ENCODE measurements at places on chromosomes 12 and 14.

DNA sequence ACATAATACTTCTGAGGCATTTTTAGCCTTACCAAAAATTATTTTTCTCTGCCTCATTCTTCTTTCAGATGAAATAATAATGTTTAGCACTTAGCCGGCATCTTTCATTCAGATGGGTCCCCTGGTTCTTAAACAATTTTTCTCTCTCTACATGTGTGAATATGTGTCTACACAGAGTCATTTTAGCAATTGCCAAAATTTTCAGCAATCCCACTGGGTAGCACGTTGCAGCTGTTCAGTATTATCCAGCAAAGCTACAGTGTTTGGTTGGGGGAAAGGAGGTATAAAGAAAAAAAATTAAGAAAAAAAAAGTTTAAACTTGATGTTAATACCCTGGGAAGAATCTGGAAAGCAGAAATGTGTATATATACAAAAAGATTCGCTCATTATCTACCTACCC is 160.5 kb upstream of the TRHDE start:
- DNase-seq, result no peak

- DNase-seq, result no peak
Measured at GRCh38 chr12:20155374-20155773, 213.0 kb upstream of the PDE3A start.

DNA sequence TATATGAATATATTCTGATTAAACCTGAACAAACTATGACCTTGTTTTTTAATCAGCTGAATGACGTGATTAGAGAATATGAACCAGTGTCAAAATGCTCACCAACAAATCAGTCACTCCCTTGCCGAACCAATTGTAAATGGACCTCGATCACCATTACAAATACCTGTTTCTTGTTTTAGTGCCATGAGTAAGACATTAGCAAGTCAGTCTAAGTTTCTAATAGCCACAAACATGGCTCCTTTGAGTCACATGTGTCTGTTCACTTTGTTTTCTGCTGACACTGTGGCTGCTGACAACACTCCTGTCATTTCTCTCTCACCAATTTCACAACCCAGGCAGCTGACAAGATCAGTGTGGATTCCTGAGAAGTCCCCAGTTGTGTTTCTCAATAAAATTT is 286.2 kb upstream of the MDGA2 start:
- DNase-seq, result no peak

- DNase-seq, result no peak
Measured at GRCh38 chr12:104963757-104964156, 5.7 kb upstream of the SLC41A2 start.

DNA sequence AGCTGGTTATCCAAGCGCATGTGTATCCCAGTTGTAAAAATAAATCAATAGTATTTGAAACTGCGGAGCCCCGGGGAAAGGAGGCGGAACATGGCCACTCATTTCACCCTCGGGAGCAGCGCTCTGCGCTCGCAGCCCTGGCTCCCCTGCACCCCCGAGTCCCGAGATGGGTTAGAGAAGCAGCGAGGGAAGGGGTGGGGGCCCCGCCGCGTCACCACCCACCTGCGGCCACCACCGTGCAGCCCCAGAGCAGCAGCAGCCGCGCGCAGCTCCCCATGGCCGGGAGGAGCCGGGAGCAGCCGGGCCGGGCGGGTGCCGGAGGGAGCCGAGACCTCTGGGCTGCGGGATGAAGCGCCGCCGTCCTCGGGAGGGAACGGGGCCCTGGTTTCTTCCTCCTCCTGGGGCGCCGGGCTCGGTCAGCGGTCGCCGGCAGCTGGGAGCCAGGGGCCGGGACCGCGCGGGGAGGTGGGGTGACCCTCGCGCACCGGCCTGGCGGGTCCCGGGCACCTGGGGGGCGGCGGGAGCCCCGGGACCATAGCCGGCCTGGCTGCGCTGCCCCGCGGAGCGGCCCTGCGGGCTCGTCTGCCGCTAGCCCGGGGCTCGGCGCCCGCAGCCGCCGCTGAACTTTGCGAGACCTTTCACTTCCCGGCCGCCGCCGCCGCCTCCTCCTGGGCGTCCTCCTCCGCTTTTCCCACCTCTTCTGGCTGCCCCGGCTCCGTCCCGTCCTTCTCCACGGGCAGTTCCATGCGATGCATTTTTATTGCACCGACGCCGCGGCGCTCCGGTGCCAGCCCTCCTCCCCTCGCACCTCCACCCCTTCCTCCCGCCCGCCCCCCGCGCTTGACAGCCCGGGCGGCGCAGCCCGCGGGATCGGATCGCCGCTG is at the start of gene NTN4:
NTN4 (minus strand) TSS at position 732 of the 884 bp plus-strand sequence; CDS start at position 277, 455 bp downstream.
- no peak for DNase-seq

Data from thoracic aorta (tissue), 2 donors.